ENCODE measurements at places on chromosomes 1 and 21. TPM values are rescaled to one million over a fixed set of nuclear protein-coding genes. Genes with fewer than 3 reads are reported as not detected.

The TNFRSF25 gene
- total RNA-seq = 22.7 TPM

The C8A gene
- not detected for total RNA-seq

DNA sequence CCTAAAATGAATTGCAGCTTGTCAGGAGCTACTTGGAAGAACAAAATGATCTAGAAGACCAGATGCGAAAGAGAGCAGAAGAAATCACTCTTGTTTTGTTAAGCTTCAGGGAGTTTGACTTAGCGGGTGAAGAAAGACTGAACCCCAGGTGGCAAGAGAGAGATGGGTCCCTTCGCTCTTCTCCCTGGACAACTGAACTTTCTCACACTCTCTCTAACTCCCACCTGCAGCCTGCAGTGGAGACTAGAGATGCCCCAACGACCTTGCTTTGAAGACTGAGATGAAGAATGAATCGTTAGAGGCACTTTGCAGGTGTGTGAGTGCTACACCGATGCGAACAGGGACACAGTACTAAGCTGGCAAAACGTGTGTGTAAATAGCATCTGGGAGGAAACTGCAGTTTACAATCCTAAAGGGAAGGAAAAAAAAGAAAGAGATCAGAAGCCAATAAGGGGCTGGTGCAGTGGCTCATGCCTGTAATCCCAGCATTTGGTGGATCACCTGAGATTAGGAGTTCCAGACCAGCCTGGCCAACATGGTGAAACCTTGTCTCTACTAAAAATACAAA is 64.5 kb upstream of the LYST start:
- no peaks in the 10 kb centered on the region for H3K4me1 ChIP-seq
- H3K27ac ChIP-seq = peak overlapping the region; percentile 14
- H3K27me3 ChIP-seq = no peaks in the 10 kb centered on the region
- no peak for DNase-seq
- H3K36me3 ChIP-seq = no peaks in the 10 kb centered on the region
- H3K4me3 ChIP-seq = no peak overlapping the region

- no peak overlapping the region for H3K27ac ChIP-seq
- H3K27me3 ChIP-seq = no peaks in the 10 kb centered on the region
- H3K4me3 ChIP-seq = no peak overlapping the region
- H3K36me3 ChIP-seq = no peaks in the 10 kb centered on the region
- peaks cover 2% of the 10 kb centered on the region for H3K4me1 ChIP-seq
- DNase-seq = no peak
Observed at GRCh38 chr1:110205156-110205555, 5.0 kb upstream of the KCNC4 start.

GRCh38 chr1:19357299-19357986 is 45.3 kb downstream of the SLC66A1 start:
- H3K36me3 ChIP-seq = no peaks in the 10 kb centered on the region
- H3K4me1 ChIP-seq = peaks cover 45% of the 10 kb centered on the region
- DNase-seq = no peak
- no peak overlapping the region for H3K4me3 ChIP-seq

DNA sequence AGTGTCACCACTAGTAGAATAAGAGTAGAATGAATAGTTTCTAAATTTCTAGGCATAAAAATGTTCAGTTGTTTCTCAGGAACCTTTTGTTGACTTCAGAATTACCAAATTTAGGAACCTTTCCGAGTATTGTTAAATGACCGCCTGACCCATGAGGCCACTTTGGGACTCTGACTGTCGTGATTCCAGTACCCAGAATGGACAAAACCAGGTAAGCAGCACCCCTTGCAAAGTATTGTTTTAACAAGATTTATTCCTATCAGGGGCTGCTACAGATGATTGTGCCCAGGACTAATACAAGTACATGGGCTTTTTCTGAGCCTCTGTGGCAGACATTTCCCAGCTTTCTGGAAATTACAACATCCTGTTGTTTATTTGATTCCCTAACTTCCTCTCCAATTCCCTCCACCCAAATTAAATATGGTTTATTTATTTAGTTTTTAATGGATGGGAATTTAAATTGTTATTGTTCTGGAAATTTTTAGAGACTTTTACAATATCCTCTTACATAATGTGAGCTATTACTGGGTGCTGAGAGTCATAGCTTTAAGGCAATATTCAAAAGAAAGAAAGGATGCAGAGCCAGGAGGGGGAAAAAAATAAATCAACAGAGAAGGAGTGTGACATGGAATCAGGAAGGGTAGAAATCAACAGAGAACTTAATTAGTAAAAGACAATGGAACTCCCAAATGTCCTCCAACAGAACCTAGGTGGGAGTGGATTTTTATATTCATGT is 37.4 kb upstream of the NTPCR start:
- DNase-seq = no peak
- no peaks in the 10 kb centered on the region for H3K36me3 ChIP-seq
- no peaks in the 10 kb centered on the region for H3K4me1 ChIP-seq
- H3K27ac ChIP-seq = no peak overlapping the region
- H3K4me3 ChIP-seq = no peak overlapping the region
